ENCODE measurements at places on chromosomes 7 and 10.

DNA sequence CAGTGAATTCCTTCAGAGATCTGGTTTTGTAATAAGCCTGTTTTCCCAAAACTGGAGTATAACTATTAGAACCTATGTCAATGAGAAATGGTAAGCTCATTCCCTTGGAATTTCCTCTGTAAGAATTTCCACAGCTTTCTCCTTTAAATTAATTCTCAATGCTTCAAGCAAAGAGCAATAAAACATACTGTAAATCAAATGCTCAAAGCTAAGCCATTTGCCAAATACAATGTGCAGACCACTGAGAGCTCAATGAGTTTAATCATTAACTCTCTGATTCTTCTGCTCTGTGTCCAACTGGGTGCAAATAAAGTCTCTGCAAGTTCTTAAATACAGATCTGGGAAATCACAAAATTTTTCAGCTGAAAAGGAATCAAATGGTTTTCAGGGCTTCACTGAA is 227.6 kb upstream of the IMMP2L start:
- DNase-seq = no peak

- DNase-seq = no peak
Measured at GRCh38 chr7:151816562-151817314, 60.2 kb downstream of the PRKAG2 start.

DNA sequence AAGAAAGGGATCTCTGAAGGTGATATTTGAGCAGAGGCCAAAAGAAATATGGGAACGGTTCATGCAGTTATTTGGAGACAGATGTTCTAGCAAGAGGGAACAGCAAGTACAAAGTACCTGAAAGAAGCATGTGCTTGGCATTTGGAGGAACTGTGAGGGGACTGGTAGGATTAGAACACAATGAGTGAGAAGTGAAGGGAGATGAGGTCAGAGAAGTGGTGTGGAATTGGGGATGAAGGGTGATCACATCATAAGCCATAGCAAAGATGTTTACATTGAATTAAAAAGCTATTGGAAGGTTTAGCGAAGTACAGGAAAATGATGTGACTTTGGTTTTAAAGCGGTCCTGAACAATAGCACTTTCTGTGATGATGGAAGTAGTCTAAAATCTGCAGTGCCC is 402.4 kb upstream of the LRGUK start:
- DNase-seq = no peak

DNA sequence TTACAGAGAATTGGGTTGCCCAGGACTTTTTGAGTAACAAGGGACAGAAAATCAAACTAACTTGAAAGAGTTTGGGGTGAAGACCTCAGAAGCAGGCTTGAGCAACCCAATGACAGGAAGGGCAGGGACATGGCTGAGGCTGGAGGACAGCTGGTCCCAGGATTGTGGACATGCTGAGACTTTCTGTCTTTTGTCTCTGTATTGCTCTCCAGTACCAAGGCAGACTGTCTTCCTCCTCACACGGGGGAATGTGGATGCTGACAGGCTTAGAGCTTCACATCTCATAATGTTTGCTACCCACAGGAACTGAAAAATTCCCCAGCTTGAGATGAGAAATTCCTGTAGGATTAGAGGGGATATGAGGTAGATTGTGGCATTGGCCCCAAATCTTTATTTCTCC is 229.6 kb downstream of the PHF14 start:
- no peak for DNase-seq

DNA sequence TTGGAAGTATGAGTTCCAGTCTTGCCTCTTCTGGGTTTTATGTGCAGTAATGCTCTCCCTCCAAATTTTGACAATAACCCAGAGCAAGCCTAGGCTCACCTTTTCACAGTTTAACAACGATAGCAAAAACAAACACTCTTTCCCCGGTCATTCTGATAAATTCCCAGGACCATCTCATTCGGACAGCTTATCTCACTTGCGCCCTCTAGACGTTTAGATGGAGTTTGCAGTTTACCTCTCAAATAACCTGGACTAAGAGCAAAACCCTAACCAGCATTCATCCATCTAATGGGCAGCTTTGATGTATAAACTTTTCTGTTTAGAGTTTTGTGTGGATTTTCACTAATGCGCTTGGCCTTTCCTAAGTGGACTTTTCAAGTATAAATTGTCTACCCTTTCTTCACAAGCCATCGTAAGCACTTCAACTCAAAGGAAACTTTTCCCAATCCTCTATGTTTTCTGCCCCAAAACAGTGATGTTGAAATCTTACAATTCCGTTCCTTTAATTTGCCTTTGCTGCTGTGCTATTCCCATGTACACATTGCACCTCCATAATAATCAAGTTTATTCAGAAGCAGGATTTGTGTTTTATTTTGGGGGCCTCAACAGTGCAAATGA is 114.9 kb downstream of the HDAC9 start:
- peak; percentile 16 for DNase-seq

- no peak for DNase-seq
Measured at GRCh38 chr7:33562996-33563395, 342.3 kb upstream of the BMPER start.

- no peak for DNase-seq
Measured at GRCh38 chr7:38373155-38373554, 99.7 kb upstream of the TARP start.

GRCh38 chr7:4801839-4802231 is 26.4 kb downstream of the AP5Z1 start:
- DNase-seq = no peak

GRCh38 chr10:30990351-30990750 is 41.3 kb downstream of the ZNF438 start:
- no peak for DNase-seq

DNA sequence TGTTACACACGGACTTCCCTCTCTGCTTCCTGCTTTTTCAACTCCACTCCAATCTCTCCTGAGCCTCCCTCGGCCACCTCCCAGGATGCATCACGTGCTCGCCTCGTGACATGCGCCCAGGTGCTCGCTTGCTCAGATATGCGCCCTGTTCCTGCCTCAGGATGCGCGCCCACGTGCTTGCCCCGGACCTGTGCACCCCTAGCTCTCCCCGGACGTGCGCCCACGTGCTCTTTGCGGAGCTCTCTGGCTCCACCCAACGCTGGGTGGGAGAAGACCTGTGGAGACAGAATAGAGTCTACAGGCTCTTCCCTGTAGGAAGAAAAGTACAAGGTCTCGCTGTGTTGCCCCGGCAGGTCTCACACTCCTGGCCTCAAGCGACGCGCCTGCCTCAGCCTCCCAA is 23.1 kb downstream of the PARD3 start:
- DNase-seq = peak; percentile 28

- no peak for DNase-seq
Measured at GRCh38 chr7:77887567-77887966, 89.0 kb downstream of the PHTF2 start.

- no peak for DNase-seq
Measured at GRCh38 chr7:50335795-50336754, 31.6 kb downstream of the IKZF1 start.

GRCh38 chr10:27020243-27020642 is 80.1 kb downstream of the ANKRD26 start:
- no peak for DNase-seq

- DNase-seq = no peak
Measured at GRCh38 chr7:47543714-47544113, 38.2 kb downstream of the TNS3 start.

DNA sequence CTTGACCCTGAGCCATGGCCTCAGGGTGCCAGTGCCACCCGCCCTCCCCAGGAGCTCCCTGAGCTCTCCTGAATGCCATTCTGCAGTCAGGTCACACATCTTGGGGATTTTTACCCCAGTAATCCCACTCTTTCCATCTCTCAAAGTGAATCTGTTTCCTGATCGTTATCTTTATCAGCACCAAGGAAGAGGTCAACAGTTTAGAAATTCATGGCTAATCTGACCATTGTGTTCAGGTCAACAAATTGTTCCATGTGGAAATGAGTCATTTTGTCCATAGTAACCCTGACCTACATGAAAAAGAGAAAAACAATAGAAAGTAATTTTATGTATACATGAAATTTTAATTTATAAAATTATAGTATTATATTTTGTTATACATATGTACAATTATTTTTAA is 28.8 kb upstream of the ZNF488 start:
- DNase-seq = no peak

- no peak for DNase-seq
Measured at GRCh38 chr10:59229441-59229840, 53.0 kb downstream of the PHYHIPL start.

DNA sequence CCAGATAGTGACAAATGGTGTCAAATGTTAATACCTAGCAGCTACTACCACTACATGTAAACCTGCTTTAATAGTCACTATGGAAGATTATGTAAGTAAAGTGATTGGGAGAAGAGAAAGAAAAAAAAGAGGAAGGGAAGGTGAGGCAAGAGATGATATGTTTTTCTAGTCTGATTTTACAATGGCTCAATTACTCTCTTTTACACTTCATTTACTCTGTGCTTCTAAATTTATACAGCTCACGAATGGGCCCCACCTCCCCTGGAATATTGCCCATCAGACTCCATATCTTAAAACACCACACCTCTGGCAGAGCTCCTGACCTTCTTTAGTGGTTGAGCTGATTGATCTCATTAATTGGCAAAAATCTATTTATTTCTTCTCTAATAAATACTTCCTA is 28.0 kb upstream of the IKZF1 start:
- DNase-seq = no peak

DNA sequence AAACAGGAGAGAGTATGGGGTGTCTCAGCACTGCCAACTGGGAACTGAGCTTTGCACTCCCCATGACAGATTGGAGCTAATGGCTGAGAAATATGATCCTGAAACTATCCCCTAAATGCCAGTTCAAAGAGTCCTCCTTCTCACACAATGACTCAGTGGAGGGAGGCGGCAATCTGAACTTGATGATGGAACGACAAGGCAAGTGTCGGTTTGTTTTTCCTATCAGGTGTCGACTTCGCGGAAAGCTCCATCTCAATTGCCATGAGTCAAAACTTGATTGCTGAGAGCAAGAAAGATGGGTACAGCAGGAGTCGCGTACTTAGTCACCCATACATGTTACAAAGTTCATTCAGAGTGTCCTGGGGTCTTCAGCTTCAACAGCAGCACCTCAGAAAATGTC is 52.5 kb downstream of the NPY start:
- no peak for DNase-seq

GRCh38 chr10:22183771-22184461 is 33.9 kb downstream of the EBLN1 start:
- no peak for DNase-seq

- DNase-seq = no peak
Measured at GRCh38 chr10:8056378-8056777, 1.9 kb downstream of the GATA3 start.

DNA sequence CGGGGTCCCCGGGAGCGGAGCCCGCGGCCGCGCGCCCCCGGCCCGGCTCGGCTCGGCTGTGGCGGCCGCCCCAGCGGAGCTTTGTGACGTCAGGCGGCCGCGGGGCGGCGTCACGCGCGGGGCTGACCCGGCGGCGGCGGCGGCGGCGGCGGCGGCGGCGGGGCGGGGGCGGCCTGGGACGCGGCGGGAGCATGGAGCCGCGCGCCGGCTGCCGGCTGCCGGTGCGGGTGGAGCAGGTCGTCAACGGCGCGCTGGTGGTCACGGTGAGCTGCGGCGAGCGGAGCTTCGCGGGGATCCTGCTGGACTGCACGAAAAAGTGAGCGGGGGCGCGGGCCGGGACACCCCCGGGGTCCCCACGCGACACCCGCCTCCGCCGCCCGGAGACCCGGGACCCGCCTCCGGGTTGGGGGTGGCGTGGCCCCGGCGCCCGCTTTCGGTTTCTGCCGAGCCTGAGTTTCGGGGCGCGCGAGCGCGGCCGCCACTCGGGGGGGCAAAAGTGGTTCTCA is at the start of gene PWWP2B:
PWWP2B (plus strand) TSS at position 165 of the 506 bp plus-strand sequence; CDS start at position 192, 27 bp downstream.
- peak; percentile 79 for DNase-seq

GRCh38 chr7:152354061-152354460 is 81.7 kb downstream of the KMT2C start:
- no peak for DNase-seq

DNA sequence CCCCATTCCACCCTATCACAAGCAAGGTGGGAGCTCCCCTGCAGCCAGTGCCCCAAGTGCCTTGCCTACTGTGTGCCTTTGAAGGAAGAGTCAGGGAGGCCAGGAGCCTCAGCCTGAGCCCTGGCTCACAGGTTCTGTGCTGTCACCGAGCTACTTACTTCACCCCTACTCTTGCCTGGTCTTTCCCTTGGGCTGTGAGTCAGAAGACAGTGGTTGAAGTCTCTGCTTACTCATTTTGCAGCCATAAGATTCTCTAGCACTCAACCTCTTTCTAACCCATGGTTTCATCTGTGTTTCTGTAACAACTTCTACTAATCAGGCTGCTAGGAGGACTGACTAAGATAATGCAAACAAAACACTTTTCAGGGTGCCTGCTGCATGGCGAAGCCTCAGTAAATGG is 114.5 kb downstream of the PLCE1 start:
- DNase-seq = no peak

GRCh38 chr7:11212816-11213215 is 239.1 kb downstream of the PHF14 start:
- no peak for DNase-seq

GRCh38 chr10:70576803-70577517 is 25.6 kb downstream of the PRF1 start:
- no peak for DNase-seq

GRCh38 chr10:50582766-50583762 is 40.7 kb downstream of the SGMS1 start:
- DNase-seq = no peak

GRCh38 chr7:12719141-12719919 is 31.9 kb downstream of the ARL4A start:
- no peak for DNase-seq

- DNase-seq = no peak
Measured at GRCh38 chr10:88232029-88232895, 350.9 kb downstream of the RNLS start.

GRCh38 chr7:2209961-2210323 is 22.8 kb downstream of the MAD1L1 start:
- no peak for DNase-seq

DNA sequence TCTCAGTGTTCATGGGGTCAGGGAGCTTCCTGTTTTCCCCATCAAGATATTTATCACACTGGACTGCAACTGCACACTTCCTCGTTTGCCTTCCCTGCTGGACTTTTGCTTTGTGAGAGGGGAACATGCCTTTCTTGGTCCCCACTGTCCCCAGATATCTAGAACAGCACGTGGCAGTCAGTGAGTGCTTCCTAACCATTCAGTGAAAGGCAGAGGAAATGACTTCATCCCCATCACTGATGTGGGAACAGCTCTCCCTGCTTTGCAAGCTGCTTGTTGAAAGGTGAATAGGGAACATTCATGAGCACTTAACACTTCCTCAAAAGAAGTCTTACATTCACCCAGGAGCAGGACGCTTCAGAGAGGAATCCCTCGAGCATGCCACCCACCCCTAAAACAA is 135.4 kb downstream of the MYOF start:
- no peak for DNase-seq

- no peak for DNase-seq
Measured at GRCh38 chr10:4004144-4004543, 219.1 kb upstream of the KLF6 start.

- DNase-seq = no peak
Measured at GRCh38 chr7:123732413-123733091, 16.3 kb downstream of the WASL start.

All from small intestine (tissue), 16 donors.